Cerebellar cortex (tissue), 1 donor: ENCODE measurements at places on chromosomes 2 and 18.

GRCh38 chr2:184681642-184682321 is 83.5 kb downstream of the ZNF804A start:
- no peak for DNase-seq

GRCh38 chr2:220695397-220696279 is 876.5 kb downstream of the EPHA4 start:
- no peak for DNase-seq

DNA sequence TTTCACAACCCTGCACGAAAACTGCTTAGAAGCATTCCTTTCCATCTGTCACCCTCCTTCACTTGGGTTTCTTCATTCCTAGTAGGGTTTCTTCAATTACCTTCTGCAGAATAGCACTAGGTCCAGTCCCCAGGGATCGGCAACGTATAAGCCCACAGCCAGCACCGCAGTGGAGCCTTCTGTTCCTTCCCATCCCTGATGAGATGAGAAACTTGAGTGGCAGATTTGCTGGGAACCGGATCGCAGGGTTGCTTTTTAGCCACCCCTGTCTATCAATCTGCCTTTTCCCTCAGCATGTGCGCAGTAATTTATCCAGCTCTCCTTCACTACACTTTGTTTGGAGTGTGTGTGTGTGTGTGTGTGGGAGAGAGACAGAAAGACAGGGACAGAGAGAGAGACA is 94.2 kb downstream of the CD8B2 start:
- DNase-seq, result no peak

GRCh38 chr2:187390891-187391290 is 57.2 kb downstream of the CALCRL start:
- no peak for DNase-seq

DNA sequence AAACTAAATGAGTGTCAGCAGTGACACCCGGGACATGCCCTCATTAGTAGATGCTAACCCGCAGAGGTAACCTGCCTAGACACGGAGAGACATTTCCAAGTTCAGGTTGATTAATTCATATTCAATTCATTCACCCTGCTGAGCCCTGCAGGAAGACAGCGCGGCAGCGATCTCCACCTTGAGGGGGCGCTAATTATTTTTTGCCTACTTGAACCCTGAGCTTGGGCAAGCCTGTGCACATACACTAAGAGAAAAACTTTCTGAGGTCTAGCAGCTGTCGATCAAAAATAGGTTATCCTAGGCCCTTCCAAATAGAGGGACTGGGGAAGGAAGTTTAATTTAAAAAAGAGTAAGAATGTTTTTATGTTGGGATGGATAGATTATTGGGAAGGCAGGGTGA is 1.3 kb upstream of the LYPD6 start:
- peak; percentile 6 for DNase-seq
